ENCODE measurements at places on chromosomes 1 and 21.
A peak's percentile ranks its signal among the peaks of the same experiment; 100 is the strongest.

DNA sequence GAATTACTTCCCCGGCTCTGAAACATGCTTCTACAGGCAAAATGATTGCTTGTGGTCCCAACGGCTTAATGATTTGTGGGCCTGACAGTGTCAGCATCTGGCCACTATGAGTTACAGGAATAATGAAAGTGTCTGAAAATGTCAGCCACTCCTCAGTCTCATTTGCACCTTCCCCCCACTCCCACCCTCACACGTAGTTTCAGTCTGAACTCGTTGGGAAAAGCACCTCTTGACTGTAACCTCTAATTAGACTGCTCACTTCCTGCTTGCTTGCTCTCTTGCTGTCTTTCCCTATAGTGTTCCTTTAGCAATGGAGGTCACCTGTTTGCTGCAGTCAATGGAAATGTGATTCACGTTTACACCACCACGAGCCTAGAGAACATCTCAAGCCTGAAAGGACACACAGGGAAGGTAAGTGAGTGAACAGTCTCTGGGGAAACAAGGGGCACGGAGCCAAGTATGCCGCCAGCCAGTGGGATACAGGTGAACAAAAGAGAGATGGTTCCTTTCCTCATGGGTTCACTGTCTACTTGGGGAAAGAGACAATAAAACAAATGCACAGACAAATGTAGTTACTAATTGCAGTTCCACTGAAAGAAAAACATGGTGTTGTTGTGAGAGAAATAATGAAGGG is 27.1 kb downstream of the CFAP57 start:
- DNase-seq: no peak

DNA sequence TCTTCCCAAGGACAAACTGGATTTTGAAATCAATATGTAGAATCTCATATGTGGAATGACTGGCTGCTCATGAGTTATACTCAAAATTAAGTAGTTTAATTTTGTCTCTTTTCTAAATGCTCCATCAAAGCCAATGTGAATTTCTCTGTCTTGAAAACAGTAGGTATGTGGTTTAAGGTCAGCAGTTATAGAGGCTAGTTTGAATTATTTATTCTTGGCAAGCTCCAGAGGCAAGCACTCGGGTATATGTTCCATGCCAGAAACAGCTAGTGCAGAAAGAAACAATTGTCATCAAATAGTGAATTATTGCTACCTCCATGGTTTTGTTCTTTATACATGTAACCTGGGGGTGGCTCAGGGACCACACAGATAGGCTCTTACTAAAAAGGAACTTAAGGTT is 63.5 kb downstream of the LRIG2 start:
- no peak for DNase-seq

- DNase-seq: peak; percentile 59
Observed at GRCh38 chr1:166164995-166165660, 1.7 kb downstream of the FAM78B start.

DNA sequence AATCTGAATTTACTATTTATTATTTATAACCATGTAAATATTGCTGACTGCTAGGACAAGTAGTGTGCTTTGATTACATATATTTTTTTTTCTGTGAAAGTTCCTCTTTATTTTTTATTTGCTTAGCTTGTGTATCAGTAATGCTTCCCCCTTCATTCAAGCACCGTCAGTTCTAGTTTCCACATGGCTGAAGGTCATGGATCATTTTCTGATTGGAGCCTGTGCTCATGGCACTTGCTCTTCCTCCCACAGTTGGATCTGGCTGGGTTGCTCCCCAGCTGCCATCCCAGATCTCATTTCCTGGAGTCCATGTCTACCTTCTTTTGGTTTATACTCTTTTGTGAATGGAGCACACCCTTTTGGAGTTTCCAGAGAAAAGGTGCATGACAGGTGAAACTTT is 57.0 kb upstream of the IGSF5 start:
- DNase-seq: no peak

DNA sequence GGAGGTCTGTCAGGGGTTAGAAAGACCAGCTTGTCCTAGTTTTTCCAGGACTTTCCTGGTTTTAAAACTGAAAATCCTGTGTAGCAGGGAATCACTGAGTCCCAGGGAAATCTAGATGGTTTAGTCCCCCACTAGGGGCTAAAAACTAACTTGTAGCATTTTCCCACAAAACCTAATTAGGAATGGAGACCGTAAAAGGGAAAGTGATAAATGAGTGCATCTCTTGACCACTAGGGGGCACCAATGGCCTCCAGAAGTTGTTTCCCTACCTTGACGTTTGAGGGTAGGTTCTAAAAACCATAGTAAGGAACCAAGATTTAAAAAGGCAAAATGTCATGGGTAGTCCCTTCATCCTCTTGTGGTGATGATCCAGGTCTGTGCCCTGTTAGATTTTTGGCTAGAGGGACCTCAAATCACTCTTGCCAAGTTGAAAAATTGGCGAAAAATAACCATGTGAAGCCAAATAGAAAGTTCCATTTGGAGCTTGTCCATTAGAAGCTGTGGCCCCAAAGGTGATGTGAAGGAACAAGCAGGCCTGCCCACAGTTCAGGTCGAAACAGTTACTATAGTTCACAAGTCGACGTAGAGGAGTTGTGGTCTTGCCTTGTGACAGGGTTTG is 24.5 kb downstream of the CLIC6 start:
- peak; percentile 56 for DNase-seq

GRCh38 chr1:41404308-41404761 is 43.1 kb downstream of the FOXO6 start:
- DNase-seq: no peak

GRCh38 chr1:21368515-21369289 is 71.2 kb upstream of the NBPF3 start:
- DNase-seq: peak; percentile 82

DNA sequence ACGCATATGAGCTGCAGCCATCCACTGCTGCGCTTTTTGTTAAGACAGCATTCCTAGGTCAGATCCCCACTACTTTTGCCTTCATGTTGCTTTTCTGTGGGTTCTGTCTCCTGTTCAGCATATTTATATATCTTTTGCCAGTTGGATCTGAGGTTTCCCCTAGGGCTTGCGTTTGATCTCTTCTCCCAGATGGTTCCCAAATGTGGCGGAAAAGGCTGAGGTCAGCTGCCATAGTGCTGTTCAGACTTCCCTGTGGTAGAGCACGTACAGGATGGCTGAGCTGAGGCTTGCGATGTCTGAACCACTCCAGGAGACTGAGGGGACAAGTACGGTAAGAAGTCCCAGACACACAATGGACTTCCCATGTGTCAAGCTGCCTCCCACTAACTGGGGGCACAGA is 39.8 kb downstream of the COL6A1 start:
- DNase-seq: no peak

GRCh38 chr1:213154056-213154685 is 103.1 kb downstream of the RPS6KC1 start:
- no peak for DNase-seq

DNA sequence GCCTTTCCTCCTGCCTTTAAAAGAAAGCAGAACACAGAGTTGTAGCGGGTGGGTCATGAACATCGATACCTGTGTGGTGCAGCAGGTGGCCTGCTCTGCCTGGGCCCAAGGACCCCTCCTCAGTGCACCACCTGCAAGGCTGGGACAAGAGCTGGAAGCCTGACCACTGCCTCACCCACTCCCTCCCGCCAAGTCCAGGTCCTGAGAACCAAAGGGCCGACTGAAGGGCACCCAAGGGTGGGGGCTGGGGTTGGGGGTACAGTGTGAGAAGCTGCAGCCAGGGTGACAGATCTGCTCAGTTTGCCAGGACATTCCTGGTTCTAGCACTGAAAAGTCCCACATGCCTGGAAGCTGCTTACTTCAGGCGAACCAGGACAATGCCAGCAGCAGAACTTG is 36.1 kb downstream of the NTPCR start:
- DNase-seq: no peak

DNA sequence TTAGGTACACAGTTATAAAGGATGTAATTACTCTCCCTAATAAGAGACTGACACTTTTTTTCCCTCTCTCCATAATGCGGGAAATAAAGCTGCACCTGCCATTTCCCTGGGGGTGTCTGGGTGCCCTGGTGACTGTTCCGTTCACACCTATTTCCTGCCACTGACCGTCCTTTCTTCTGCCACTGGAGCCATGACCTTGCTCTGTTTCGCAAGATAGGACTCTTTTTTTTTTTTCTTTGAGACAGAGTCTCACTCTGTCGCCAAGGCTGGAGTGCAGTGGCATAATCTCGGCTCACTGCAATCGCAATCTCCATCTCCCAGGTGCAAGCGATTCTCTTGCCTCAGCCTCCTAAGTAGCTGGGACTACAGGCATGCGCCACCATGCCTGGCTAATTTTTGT is 66.1 kb upstream of the SERBP1 start:
- no peak for DNase-seq

DNA sequence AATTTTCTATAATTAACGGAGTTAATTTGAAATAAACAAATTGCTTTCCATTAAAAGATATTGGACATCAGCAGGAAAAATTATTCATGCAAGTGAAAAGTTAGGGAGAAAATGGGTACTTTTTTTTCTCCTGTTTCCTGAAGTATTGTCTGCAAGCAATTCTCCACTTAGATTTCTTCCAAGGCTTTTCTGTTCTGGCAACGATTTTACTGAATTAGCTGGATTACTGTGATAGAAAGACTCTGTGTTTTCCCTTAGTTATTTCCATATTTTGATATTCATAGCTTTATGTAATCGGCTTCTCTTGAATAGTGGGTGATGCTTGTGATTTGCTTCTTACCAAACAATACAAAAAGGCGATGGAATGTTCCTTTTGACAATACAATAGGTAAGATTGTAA is 1333.9 kb downstream of the AMY1C start:
- no peak for DNase-seq

DNA sequence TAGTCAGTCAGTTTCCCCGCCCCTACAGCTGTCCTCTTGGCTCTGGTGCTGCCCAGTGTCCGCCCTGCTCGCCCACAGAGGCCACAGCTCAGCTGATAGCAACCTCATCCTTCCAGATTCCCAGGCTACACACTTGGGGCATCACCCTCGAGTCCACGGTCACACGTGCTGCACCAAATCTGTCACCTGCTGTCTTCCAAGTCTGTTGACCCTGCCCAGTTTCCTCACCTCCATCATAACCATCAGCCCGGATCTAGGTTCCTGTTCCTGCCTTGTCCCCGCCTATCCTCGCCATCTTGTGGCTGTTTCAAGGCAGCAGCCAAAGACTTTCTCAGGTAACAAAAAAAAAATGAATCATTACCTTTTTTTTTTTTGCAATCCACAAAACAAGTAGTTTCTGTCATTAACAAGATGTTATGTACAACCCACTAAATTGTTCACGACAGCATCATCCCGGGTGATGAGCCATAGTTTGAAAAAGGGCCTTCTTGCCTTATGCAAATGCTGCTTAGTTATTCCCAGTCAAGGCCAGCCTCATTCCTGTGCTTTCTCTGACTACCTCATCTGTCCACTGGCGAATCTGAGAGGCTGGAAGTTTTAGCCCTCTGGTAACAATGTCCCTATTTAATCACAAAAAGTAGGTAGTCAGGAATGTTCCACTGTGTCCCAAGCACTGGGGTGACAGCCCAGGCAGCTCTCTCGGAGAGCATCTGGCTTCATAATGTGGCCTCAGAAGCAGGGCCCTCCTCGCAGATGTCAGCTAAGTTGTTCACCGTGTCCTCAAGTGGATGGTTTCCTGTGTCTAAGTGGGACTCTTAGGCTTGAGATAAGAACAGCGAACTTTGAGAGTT is 4.9 kb upstream of the MIIP start:
- DNase-seq: no peak

DNA sequence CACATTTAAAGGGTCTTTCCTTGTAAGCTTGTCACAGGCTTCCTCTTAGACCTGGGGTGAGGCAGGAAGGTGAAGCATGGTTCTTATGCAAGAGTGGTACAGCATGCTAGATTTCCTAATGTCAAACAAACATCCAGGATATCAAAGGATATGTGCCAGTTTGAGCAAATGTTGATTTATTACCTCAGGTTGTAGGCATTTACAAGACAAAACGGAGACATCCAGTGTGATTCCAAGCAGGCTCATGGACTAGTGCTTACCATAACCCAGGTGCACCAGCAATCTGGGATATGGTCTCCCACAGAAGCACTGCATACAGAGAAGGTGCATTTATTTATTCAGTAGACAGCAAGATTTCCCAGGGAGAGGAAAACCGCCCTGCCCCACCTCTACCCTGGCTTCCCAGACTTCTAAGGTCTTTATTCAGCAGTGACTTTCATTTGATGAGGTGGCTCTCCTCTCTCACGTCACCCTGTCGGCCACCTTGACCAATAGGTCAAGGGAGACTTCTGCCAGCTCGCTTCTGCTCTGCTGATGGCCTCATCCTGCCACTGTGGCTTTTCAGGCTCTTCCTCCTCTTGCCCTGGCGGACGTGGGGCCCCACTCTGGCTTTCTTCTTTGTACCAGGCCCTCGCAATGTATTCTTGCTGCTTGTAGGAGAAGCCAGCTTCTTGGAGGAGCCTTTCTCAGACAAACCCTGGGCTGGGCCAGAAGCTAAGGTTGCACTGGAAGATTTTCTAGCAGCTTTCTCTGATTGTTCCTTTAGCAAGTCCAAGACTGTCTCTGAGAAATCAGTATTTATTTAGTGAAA is 25.6 kb downstream of the HHIPL2 start:
- DNase-seq: no peak

DNA sequence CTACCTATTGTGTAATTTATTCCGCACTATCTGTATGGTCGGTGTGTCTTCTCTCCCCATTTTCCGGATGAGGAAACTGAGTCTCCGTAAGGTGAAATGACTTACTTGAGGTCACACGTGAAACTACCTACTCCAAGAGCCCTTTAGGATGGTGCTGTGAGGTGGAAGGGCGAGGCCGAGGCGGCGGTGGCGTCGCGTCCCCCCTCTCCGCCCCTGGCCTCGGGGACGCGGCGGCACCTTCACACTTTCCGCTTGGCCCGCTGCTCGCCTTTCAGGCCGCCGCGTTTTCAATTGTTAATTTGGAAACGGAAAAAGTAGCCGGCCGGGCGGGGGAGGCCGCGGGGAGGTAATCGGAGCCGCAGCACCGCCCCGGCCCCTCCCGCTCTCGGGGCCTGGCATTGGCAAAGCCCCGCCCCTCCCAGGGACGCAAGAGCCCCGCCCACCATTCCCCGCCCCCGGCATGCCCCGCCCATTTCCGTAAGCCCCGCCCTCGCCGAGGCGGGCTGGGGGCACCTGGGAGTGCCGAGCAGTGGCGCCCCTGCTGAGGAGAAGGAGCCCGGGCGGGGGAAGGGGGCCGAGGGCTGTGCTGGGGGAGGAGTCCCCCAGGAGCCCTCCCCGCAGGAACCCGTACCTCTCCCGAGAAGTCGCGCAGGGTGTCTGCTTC is 18.6 kb downstream of the KCNQ4 start:
- peak; percentile 84 for DNase-seq

DNA sequence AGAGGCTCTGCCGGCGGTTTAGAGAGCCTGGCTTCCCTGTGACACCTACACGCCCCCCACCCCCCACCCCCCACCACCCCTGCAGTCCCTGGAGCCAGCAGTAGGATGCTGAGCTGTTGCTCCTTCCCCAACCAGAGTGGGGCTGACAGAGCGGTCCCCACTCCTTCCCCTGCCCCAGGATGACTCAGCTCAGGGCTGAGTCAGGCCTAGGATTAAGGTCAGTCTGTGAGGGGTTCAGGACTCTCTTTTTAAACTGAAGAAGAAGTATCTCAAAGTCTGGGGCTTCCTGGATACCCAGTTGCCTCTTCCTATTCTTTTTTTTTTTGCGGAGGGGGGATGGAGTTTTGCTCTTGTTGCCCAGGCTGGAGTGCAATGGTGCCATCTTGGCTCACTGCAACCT is 19.1 kb downstream of the DMBX1 start:
- DNase-seq: no peak

Data from right lobe of liver (tissue), 6 donors.